ENCODE measurements at places on chromosomes 2 and 18.
A peak's percentile ranks its signal among the peaks of the same experiment; 100 is the strongest.

DNA sequence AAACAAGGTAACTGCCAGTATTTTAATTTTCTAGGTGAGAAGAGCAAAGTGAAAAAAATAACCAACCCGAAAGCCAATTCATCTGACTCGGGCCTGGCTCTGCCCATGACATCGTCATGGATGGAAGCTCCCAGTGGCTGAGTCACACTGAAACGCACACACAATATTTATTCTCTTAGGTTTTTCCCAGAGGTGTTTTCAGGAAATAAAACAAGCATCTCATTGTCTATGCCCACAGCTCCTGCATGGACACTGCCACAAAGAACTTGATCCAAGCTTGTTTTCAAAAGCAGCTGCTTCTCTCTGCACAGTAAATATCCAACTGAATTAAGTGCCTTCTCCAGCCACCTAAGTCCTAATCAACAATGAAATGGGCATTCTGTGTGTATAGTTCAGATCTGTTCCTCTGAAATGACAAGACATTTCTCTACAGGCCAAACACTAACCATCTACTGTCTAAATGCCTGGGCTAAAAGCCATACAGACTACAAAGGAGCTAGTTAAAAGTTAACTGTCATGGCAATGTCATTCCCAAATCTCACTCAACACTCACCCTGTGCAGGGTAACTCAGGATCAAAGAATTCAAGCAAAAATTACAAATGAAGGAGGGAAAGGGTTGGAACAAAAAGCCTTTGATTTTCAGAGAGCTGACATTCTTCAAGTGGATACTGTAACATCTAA is 62.9 kb downstream of the RPL31 start:
- DNase-seq: no peak

DNA sequence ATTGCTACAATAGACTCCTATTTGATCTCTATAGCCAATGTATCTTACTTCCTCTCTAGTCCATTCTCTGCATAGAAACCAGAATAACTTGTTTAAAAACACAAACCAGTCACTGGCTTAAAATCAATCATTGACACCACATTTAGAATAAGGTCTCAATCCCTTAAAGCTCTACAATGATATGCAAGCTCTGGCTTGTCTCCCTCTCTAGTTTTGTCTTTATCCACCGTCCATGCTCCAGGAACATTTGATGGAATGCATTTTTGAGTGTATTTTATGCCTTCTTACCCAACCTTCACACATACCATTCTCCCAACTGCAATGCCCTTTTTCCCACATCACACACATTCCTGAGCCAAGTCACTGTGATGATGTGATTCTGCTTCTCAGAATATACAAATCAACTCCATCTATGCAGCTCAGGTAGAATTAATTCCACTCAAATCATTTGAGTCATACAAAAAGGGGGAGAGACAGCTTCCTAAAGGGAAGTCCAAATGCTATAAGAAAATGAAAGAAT is 1107.2 kb downstream of the DPP10 start:
- DNase-seq: no peak

GRCh38 chr2:184879671-184880070 is 281.3 kb downstream of the ZNF804A start:
- no peak for DNase-seq

- DNase-seq: peak; percentile 13
These were observed 31.9 kb downstream of the EXOC6B start for GRCh38 chr2:72793798-72794440.

DNA sequence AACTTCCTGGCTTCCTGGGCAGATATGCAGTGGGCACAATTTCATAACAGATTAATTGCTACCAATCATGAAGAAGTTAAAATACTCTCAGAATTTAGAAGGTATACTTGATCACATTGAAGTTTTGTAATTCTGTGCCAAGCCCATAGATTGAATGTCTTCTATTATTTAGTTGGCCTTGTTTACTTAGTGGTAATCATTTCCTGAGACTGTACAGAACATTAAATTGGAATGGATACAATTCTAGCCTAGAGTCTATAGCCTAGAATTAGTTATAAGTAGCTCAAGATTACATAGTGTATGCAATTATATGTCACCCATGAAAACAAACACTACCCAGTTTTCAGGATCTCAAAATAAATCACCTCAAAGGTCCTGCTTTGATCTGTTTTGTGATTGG is 615.8 kb downstream of the XIRP2 start:
- DNase-seq: no peak

DNA sequence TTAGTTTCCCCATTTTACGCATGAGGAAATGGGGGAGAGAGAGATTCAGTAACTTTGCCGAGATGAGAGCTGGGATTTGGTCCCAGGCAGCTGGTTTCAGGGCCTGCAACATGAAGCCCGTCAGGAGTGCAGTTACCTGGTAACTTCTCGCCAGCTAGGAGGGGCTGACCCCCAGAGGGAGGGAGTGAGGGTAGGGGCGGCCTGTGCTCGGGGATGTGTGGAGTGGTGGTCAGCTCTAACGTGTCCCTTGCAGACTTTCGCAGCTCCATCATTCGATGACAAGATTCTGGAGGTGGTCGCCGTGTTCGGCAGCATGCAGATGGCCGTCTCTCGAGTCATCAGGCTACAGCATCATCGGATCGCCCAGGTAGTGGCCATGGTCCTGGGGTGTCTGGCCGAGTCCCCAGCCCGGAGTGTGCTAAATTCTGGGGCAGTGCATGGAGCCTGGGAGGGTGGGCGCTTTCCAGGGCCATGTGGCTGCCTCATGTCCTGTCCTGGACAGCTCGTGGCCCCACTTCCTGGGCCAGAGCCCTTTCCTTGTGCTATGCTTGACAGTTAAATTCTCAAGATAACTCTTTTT is 103.8 kb downstream of the DGKD start:
- no peak for DNase-seq

GRCh38 chr2:25098056-25098455 is 56.2 kb downstream of the EFR3B start:
- DNase-seq: no peak

- no peak for DNase-seq
These were observed 16.8 kb downstream of the COBLL1 start for GRCh38 chr2:164824872-164825271.

- no peak for DNase-seq
These were observed 25.0 kb downstream of the TTN start for GRCh38 chr2:178782236-178782635.

GRCh38 chr2:120509991-120510735 is 164.2 kb downstream of the INHBB start:
- no peak for DNase-seq

DNA sequence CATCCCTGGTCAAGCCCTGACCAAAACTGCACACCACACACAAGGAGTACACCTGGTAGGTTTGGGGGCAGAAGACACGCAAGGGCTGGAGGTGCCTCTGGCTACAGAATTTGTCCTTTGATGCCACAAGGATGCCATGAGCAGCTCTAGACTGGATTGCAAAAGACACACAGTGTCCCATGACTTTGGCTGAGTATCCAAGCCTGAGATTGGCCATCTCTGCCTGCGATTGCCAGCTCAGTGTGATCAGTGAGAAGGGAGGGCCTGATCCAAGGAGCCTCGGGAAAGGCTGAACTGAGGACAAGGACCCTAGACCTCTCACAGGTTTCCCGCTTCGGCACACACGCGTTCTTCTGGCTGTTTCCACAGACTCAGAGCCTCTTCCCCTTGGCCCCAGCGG is 60.0 kb upstream of the FOSL2 start:
- no peak for DNase-seq

DNA sequence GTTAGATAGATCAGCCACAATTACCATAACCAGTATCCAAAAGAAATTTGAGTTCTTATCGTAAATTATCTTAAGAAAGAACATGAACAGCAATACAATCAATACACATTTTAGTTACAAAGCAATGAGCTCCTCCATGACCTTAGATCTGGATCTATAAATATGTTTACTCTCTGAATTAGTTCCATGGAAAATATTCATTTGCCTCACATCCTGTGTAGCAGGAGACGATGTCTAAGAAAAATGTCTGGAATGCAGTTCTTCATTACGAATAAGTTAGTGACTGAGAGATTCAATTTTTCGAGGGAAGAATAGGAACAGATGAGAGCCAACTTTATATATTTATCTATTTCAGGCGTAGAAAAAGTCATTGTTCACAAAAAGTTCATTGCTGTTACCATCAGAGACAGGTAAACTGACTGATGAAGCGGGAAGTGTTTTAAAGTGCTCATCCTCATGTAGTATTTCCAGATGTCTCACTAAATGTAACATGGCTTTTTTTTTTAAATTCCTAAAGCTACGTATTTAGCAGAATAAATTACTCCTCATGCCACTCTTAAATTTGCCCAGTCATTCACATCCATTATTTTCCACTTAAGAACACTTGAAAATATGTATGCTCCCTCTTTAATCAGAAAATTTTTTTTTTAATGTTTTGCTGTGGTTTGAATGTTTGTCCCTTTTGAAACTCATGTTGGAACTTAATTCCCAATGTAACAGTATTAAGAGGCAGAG is 106.5 kb upstream of the SCN1A start:
- DNase-seq: peak; percentile 30

DNA sequence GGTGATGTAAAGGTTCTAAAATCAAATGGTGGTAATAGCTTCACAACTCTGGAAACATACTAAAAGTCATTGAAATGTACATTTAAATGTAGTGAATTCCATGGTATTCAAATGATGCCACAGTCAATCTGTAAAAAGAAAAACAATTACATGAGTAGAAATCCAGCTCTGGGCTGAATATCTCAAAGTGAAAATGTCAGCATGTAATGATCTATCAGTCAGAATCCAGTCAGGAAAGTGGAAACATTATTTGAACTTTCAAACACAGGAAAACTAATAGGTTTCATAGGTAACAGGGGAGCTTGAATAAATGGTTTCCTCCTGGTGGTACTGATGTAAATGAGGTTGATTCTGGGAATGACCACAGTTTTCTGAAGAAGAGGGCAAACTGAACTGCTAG is 186.4 kb downstream of the CDH7 start:
- no peak for DNase-seq

GRCh38 chr2:220533485-220533884 is 906.1 kb downstream of the SLC4A3 start:
- peak; percentile 12 for DNase-seq

- DNase-seq: no peak
These were observed 140.5 kb downstream of the LRP2 start for GRCh38 chr2:169221745-169222369.

- DNase-seq: no peak
These were observed 114.1 kb downstream of the EPB41L3 start for GRCh38 chr18:5429681-5430080.

- no peak for DNase-seq
These were observed 213.3 kb upstream of the PARD3B start for GRCh38 chr2:204331988-204332387.

- peak; percentile 44 for DNase-seq
These were observed 101.4 kb downstream of the NFATC1 start for GRCh38 chr18:79496978-79497637.

- DNase-seq: no peak
These were observed 28.4 kb upstream of the NEB start for GRCh38 chr2:151762694-151763093.

GRCh38 chr18:35572644-35573043 is 8.9 kb upstream of the GALNT1 start:
- no peak for DNase-seq

DNA sequence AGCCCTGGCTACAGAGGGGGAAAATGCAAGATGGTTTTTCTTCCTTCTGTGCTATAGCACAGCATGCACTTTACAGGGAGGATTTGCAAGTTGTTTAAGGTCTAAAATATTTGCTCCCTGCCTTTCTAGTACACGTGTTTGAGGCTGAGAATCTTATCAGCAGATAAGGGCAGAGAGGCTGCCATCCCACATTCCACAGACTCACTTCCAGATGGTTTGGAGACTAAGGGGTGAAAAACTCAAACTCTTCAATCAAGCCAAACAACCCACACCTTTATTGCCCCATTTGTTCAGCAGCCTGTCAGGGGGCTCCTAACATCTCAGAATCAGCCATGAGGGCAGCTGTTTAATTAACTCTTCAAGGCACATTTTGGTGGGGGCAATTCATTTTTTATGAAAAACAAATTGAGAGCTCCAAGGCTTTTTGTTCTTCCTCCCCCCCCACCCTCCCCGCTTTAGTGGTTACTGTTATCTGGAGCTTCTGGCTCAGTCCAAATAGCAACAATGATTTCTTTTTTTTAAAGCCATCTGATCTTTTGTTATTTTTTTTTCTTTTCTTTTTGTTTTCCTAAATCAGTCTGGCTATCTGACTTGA is 242.6 kb upstream of the NT5C1B start:
- no peak for DNase-seq

DNA sequence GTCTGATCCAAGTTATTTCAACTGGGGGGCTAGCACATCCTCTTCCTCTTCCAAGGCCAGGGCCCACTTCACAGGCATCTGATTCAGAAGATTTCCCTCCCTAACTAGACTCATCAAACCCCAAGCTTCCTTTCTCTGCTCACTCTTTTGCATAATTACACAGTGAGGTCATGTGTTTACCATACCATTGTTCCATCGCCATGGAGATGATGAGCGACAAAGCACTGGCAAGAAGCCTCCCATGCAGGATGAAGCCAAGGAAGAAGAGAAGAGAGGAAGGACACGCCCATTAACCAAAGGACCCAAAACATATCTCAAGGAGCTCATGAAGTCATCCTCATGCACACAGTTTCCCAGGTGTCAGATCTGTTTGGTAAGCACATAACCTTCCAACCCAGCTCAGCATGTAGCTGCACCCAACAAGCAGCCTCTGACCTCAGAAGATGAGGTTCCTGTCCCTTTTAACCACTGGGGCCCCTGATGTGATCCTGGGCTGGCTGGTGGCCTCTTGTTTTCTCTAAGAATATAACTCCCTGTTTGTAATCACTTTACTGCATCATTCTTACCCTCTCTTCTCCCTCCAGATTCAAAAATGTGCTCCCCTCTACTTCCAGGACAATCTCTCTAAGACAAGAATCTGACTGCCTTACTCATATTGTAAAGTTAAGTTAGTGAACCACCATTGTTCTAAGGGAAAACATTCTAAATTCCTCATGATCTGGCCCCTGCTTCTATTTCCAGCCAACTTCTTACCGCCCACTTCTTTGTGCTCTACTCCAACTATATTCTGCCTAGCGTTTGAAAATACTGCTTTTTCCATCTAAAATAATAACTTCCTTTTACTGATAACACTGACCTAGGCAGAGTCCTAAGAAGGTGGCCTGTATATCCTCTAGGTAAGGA is 190.1 kb downstream of the TTC32 start:
- DNase-seq: peak; percentile 93

- DNase-seq: no peak
These were observed 21.9 kb downstream of the FER1L5 start for GRCh38 chr2:96664366-96664925.

DNA sequence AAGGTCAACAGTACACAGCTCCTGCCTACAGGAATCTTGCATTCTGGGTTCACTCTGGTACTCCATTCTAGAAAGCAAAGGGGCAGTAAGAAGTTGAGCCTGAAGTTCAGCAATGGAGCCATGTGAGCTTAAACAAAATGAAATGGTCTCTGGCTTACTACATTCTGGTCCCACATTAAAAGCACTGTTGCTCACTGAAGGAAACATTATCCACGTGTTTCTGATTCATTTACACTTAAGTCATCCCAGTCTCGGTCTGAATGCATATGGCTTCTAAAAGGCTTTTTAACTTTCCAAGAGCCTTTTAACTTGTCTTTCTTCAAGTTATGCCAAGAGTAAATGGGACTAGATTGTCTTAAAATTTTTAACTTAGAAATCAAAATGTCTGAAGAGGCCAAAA is 177.8 kb downstream of the LNPK start:
- DNase-seq: no peak

Measured in fibroblast of the conjunctiva (primary cell).